ENCODE measurements at places on chromosomes 6 and 20.

DNA sequence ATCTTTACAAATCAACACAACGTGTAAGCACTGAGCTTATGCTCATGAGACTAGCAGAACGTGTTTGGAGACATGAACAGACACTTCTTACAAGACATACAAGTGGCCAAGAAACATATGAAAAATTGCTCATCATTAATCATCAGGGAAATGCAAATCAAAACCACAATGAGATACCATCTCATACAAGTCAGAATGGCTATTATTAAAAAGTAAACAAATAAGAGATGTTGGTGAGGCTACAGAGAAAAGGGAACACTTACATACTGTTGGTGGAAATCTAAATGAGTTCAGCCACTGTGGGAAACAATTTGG, 327.9 kb upstream of the SOX4 start:
- DNase-seq = no peak

DNA sequence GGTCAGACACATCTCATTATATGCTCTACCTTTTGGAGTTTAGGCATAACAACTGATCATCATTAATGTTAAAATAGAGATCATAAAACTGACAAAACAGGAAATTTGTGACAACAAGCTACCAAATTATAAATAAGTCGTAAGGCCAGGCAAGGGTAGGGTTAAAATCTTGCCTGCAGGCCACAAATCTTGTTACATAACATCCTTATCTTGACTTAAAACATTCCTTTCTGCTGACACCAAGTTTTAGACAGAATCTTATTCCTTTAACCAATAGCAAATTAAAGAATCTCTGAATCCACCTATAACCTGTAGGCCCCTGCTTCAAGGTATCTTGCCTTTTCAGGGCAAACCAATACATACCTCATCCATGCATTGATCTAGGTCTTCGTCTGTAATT, 32.5 kb upstream of the NKAIN2 start:
- no peak for DNase-seq

DNA sequence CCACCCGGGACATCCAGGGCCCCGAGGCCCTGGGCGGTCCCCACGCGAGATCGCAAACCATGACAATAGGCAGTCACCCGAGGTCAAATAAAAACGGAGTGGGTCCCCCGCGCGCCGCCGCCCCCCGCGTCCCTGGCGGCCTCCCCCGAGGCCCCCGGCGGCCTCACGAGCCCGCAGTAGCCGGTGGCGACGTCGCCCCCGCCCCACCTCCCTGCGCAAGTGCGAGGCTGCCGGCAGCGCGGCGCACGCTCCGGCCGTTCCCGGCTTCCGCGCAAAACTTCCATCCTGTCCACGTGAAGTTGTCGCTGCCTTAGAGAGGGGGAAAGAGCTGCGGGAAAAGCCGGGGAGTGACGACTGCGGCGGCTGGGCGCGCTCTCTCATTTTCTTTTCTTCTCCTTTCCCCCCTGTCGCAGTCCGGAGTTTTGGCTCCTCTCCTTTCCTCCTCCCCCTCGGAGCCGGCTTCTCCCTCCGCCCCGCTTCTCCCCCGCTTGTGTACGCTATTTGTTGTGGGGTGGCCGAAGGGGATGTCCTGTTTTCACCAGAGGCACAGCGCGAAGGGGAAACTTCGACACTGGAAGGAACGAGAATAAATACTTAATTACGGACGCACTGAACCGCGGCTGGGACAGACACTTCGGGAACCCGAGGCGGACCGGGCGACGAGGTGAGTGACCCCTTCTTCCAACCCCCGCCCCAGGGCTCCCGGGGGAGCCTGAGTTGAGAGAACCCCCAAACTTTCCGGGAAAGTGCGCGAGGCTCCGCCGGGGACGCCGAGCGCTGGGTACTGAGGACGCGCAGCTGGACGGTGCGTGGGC, at the start of gene EYA4:
TSS of gene EYA4 (plus strand) at position 272 of the 815 bp plus-strand sequence. CDS start 33,424 bp downstream, outside the sequence.
- peak; percentile 67 for DNase-seq

DNA sequence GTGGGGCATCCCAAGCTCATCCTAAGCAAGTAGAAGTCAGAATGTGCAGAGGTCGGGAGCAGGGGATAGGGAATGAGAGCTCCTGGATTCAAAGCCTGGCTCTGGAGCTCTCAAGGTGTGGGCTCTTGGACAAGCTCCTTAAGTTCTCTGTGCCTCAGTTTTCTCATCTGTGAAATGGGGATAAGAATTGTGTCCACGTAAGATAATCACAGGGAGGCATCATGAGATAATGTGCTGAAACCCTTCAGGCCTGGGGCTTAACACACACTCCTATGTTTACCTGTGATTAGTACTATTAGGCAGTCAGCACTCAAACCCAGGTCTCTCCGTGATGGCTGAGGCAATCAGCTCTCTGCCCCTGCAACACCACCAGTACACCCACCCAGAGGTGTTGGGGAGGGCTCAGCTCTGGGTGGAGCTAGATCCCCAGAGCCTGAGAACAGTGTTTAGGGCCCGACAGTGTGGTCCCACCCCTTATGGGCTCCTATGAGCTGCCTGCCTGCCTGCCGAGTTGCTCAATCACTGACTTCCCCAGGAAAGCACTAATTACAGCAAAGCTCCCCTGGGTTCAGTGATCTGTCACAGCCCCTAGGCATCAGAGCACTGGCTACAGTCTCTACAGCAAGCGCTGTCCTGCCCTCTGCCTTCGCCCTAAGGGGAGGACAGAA, 6.3 kb upstream of the SIRPA start:
- DNase-seq = no peak

GRCh38 chr20:33474963-33475362, 14.9 kb upstream of the CBFA2T2 start:
- no peak for DNase-seq
